ENCODE measurements at places on chromosomes 7 and 10.

GRCh38 chr7:26398427-26398755, 106.7 kb downstream of the SNX10 start:
- DNase-seq, result peak; percentile 70

GRCh38 chr7:155405399-155406318, 52.3 kb upstream of the EN2 start:
- peak; percentile 9 for DNase-seq

- DNase-seq, result peak; percentile 69
These were observed 3.6 kb downstream of the NXPH1 start for GRCh38 chr7:8436965-8437364.

- no peak for DNase-seq
These were observed 28.1 kb downstream of the PTPRZ1 start for GRCh38 chr7:121901026-121901425.

GRCh38 chr10:14312014-14312413, 18.7 kb downstream of the FRMD4A start:
- DNase-seq, result no peak

Data from PC-3 (cell line).